NCI-H1048 (cell line): ENCODE measurements at places on chromosomes 7 and 10.
A peak's percentile ranks its signal among the peaks of the same experiment; 100 is the strongest.

GRCh38 chr7:108001764-108002725 is 916 bp downstream of the LAMB1 start:
- no peak for DNase-seq

GRCh38 chr7:126760914-126761577 is 491.7 kb downstream of the GRM8 start:
- DNase-seq = no peak

- DNase-seq = no peak
These were observed 349.7 kb upstream of the MBL2 start for GRCh38 chr10:53122281-53122680.

- no peak for DNase-seq
These were observed 310.5 kb upstream of the HGF start for GRCh38 chr7:82080254-82080927.

DNA sequence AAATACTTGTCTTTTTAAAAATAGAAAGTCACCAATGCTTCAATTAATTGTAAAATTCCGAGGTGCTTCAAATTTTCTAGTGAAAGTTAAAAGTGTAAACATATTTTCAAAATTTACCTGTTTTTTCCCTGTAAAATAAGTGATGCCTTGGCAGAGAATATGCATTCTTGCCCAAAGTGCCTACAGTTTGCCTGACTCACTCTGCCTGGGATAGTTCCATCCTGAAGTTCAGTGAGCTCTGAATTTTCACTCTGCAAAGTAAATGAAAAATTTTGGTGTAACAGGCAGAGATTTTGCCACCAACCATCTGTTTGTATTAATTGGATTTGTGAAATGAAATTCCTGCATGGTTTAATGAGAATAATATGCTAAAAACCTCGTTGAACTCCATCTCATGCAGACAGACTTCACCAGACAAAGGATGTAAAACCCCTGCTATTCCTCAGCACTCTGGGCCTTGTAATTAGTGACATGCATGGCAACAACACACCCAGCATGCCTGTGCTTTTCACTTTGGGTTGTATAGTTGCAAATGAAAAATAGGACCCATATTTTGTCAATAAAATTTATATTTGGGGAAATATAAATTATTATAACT is 117.4 kb upstream of the GNAI1 start:
- DNase-seq = no peak

DNA sequence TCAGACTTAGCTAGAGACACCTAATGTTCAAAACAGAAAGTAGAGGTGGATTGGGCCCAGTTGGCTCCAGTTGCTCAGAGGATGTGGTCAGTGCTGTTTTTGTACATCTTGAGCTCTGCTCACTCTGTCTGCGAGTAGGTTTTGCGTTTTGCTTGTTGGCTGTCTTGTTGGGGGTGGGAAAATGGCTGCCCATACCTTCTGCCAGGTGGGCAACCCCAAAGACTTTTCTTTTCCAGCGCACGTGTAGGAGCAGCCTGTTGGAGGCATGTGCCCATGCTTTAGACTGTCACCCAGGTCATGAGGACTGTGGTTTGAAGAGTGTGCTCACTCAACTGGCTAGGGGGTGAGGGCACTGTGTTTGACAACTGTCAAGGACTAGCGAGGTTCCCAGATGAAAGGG is 73.9 kb downstream of the KAT6B start:
- no peak for DNase-seq

GRCh38 chr10:120368338-120368737 is 88.7 kb upstream of the PLPP4 start:
- DNase-seq = no peak

- no peak for DNase-seq
These were observed 4.9 kb upstream of the GRID2IP start for GRCh38 chr7:6556196-6556595.

DNA sequence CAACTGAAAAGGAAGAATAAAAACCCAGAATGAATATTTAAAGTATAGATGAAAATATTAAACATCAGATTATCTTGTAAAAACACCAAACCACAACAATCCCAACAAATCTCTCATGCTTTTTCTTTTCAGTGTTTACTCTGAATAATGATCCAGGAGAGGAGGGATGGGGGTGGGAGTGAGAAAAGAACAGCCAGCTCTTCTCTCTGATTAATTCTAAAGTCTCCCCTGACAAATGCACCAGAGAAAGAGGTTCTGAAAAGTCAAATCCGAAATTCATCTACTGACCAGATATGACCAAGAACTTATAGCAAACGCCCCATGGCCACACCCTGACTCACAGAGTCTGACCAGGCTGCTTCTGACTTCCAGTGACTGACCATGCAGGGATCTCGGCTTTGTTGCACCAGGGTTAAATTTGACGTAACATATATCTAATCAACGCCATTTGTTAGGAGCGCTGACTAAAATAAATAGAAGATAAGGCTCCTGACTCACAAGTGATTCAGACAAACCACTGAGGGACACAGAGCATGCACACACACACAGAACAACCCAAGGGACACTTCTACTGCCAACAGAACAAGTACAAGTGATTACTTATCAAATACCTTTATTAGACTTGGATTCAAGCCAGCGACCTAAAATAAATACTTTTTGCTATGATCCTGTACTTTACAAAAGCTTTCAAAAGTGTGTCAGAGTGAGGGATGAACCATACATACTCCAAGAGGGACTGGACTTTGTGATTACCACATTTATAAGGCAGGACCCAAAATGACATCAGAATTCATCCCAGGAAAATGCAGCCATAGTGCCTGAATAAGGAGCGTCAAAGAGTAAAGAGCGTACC is 9.3 kb upstream of the SPOCK2 start:
- no peak for DNase-seq

DNA sequence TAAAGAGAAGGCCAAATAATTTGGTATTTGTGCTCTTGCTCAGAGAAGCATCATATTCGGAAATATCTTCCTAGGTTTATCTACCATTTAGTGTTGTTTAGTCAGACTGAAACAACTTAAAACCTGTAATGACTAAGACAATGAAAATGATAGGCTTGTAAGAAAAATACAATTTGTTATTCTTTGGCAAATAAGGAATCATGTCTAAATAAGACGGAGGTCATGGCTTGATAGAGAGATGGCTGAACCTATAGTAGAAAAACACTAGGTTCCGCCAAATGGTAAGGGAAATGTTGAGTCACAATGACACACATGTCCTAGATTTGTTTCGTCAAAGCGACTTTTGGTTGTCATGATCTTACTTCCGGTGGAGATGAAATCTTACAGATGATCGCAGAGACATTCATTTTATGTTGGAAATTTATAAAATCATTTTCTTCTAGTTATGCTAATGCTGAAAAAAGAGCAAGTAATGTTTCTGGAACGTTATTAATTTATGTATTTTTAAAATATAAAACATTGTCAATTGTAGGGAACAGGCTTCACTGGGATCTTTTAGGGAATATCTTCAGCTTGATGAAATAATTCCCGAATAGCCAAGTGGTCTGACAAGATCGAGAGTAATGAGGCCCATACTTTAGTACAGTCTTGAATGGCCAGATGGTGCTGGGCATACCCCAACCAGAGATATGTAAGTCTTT is 1.0 kb downstream of the SRGN start:
- DNase-seq = no peak

- DNase-seq = no peak
These were observed 8.8 kb downstream of the TDRD1 start for GRCh38 chr10:114188001-114188400.

GRCh38 chr10:76047521-76047920 is 616.1 kb downstream of the LRMDA start:
- no peak for DNase-seq

- no peak for DNase-seq
These were observed 57.4 kb downstream of the ADRB1 start for GRCh38 chr10:114100848-114101741.

- no peak for DNase-seq
These were observed 103.7 kb downstream of the HECTD2 start for GRCh38 chr10:91513598-91514424.

- DNase-seq = no peak
These were observed 66.5 kb downstream of the UBE2H start for GRCh38 chr7:129886167-129886817.

- no peak for DNase-seq
These were observed 128.3 kb downstream of the PRPF18 start for GRCh38 chr10:13715100-13715499.

GRCh38 chr7:21767300-21767900 is 178.3 kb downstream of the CDCA7L start:
- peak; percentile 21 for DNase-seq

- DNase-seq = no peak
These were observed 105.6 kb downstream of the ANKRD26 start for GRCh38 chr10:26994743-26995142.

DNA sequence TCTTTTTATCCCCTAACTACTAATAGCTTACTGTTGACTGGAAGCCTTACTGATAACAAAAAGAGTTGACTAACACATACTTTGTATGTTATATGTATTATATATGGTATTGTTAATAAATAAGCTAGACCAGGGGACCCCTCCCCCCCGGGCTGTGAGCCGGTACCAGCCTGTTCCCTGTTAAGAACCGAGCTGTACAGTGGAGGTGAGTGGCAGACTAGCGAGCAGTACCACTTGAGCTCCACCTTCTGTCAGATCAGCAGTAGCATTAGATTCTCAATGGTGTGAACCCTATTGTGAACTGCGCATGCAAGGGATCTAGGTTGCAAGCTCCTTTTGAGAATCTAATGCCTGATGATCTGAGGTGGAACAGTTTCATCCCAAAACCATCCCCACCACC is 377.0 kb downstream of the IPMK start:
- DNase-seq = no peak

- DNase-seq = no peak
These were observed 42.2 kb downstream of the GPR85 start for GRCh38 chr7:113044394-113044793.

DNA sequence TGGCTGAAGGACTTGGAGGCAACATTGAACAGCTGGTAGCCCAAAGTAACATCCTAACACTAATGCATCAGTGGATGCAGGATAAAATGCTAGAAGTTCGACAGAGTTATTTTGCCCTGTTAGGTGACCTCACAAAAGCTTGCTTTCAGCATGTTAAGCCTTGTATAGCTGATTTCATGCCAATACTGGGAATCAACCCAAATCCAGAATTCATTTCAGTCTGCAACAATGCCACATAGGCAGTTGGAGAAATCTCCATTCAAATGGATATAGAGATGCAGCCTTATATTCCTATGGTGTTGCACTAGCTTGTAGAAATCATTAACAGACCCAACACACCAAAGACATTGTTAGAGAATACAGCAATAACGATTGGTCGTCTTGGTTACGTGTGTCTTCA is 62.9 kb downstream of the CCSER2 start:
- DNase-seq = no peak

DNA sequence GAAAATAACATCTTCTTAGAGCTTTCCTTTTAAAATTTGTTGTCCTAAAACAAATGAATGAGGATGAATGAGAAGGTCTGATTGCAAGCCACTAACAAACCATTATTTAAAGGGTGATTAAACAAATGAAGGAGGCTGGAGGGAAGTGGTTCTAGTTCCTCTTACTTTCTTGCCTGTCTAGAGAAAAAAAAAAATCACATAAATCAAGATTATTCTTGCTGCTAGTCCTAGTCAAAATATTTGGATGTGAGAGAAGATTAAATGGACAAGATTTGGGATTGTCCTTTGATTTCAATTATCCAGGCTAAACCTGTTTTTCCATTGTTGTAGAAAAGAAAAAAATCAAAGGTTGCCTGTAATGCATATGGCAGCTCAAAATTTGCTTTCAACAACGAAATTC is 3.3 kb downstream of the SKAP2 start:
- DNase-seq = no peak

- no peak for DNase-seq
These were observed 669.5 kb upstream of the GRM3 start for GRCh38 chr7:85974176-85974575.

DNA sequence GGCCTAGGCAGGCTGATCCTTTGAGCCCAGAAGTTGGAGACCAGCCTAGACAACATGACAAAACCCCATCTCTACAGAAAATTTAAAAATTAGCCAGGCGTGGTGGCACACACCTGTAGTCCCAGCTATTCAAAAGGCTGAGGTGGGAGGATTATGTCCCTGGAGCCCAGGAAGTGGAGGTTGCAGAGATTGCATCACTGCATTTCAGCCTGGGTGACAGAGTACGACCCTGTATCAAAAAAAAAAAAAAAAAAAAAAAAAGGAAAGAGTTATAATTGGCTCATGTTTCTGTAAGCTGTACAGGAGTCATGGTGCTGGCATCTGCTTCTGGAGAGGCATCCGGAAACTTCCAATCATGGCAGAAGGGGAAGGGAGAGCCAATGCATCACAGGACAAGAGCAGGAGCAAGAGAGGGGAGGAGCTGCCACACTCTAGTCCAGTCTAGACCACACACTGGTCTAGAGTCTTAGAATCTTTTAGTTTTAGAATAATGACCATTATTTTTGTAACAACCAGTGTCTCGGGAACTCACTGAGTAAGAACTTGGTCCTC is 16.8 kb downstream of the DOCK1 start:
- DNase-seq = no peak

- DNase-seq = no peak
These were observed 488.0 kb downstream of the MDFIC start for GRCh38 chr7:115409682-115410433.

DNA sequence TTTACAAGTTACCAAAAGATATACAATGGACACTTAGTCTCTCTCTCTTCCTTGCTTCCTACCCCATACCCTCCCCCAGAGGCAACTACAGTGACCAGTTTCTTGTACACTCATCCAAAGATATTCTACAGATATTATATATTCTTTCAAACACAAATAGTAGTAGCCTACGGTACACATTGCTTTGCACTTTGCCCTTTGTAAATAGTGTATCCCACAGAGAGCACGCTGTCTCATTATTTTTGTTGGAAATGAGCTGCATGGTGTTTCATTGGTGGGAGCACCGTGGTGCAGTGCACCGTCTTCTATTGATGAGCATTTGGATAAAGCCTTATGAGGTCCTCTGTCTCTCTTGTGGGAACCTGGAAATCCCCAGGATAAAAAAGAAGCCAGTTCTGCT is 24.2 kb downstream of the STRA8 start:
- no peak for DNase-seq

DNA sequence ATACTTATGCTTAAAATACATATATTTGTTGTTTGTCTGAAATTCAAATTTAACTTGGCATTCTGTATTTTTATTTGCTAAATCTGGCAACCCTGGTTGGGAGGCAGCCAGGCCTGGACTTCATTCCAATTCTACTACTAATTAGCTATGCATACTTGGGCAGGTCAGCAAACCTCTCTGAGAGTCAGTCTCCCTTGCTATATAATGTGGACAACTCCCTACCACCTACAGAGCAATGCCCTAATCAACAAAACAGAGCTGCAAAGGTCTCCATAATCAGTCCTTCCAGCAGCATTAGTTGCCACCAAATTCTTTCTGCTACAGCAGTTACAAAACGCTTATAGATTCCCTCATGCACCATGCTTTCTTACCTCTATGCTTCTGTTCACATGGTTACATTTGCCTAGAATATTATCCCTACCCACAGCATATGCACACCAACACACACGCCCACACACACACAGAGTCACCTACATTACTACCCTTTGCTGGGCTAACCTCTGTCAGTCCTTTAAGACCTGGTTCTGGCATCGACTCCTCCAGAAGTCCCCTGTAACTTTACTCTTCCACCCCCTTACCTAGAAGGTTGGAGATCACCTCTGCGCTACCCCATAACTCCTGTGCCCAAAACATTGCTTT is 188.7 kb downstream of the FGFR2 start:
- DNase-seq = no peak

- no peak for DNase-seq
These were observed 904.9 kb downstream of the IPMK start for GRCh38 chr10:57362811-57363210.
